T-helper 1 cell (primary cell): ENCODE measurements at places on chromosomes 1 and 21.

DNA sequence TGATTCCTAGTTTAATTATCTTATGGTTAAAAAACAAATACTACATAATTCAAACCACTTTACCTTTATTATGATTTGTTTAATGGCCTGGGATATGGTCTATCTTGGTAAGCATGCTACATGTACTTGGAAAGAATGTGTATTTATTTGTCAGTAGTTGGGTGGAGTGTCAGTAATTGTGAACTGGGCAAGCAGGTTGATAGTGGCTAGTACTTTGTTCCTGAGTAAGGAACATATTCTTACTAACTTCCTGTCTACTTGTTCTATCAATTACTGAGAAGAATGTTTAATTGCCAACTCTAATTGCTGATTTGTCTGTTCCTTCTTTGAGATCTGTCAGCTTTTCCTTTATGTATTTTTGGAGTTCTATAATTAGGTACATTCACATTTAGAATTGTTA is 49.2 kb upstream of the ABCG1 start:
- no peak for DNase-seq

- no peak for DNase-seq
Observed at GRCh38 chr1:31723828-31724359, 20.1 kb upstream of the COL16A1 start.

GRCh38 chr1:199404976-199405375 is 622.5 kb upstream of the NR5A2 start:
- no peak for DNase-seq

DNA sequence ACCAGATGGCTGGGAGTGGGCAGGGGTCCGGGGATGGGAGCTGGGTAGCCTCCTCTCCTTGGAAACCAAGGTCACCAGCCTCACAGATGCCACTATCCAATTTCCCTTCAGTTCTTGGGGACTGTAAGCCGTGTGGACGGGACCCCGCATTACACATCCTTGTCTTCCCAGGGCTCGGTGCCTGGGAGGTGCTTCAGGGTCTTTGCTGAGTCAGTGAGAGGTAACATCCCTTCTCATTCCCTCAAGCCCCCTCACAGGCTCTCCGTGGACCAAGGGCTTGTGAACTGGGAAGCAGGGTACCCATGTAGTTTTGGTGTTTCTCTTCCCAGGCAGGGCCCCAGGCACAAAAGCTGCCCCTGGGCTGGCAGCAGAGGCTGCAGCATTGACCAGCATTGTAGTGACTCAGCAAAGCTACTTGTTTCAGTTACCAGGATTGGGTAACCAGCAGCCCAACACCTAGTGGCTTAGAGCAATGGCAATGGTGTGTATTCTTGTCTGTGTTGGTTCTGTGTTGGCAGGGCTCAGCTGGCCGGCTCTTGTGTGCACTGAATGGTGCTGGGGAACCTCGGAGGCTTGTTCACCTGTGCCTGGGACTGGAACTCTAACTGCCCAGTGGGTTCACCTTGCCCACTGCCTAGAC is 24.6 kb upstream of the PCBP3 start:
- DNase-seq, result no peak

DNA sequence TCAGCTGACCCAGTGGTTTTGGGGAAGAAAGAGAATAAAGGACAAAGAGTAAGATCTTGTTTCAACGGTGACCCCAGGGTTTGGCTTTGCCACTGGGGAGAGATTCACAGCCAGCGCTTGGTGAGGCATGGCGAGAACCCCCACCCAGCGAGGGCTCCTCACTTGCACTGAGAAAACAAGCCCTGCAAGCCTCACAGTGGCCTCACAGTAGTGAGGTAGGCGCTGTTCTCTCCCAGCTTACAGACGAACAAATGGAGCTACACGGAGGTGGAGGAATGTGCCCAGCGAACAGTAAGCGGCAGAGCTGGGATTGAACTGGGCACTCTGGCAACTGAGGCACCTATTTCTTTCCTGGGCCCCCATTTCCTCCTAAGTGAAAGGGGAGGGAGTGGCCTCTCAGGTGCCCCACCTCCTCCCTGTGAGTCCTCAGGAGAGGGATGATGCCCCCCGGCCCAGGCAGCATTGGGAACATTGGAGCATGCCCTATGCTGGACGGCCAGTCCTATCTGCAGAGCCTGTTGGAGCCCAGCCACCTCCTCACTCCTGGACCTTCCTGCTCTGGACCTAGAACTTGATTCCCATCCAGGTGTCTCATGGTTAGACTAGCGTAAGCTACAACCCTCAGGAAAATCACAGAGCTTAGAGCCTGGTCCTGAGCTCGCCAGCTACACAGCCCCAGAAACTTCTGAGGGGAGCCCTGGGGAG is 73.4 kb upstream of the EDN2 start:
- no peak for DNase-seq

DNA sequence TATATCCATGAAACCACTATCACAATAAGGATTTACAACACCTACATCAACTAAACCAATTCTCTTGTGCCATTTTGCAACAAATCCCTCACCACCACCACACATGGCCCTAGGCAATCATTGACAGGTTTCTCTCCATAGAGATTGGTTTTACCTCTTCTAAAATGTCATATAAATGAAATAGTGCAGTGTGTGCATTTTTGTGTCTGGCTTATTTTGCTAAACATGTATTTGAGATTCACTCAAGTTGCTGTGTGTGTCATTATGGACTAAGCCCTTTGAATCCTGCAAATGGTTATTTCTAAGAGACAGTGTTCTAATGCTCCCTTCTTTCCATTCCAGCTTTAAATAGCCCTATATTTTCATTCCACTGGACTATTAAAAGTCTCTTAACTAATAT is 179.7 kb upstream of the LRRC7 start:
- no peak for DNase-seq

DNA sequence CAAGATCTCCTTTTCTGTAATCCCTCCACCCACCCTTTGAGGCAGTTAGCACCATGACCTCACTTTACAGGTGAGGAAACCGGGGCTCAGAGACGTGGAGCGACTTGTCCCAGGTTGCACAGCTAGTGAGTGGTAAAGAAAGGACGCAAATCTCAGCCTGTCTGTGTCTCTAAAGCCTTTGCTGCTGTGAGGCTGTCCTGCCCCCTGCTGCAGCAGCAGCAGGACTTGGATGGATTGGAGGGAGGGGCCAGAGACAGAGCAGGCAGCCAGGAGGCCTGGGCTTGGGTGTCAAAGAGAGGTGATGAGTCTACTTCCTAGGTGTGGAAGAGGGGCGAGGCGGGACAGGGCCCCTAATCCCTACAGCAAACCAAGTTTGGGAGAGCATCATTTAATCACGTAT is 69.6 kb downstream of the PTPRU start:
- no peak for DNase-seq
